ENCODE measurements at places on chromosomes 16 and 17. TPM values are rescaled to one million over a fixed set of nuclear protein-coding genes. Genes with fewer than 3 reads are reported as not detected.

DNA sequence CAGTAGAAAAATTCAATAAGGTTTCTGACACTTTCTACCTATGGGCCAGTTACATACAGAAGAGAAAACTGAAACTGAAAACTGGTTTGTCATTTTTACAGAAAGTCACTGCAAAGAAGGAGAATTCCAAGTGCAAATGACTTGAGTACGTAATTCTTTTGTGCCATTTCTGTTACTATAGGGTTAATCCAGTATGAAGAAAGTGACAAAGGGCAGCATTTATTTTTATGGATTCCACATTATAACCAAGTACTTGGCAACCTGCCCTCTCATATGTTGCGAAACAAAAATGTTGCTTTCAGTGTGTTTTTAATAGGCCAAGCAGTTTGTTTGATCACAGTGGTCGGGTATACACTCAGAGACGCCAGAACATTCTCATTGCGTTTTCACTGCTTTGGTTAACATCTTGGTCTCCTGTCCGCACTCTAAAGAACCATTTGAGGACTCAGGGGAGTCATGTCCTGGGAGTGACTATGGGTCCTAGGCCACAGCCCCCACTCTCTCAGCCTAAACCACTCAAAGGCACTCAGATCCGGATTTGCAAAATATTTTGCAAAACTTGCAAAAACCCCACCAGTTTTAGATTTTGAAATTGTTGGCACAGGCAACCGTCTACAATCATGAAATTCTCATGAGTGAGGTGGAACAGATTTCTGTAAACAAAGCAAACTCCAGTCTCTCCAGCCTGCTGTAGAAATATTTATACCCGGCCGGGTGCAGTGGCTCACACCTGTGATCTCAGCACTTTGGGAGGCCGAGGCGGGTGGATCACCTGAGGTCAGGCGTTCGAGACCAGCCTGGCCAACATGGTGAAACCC is 15.4 kb upstream of the HELZ start:
- H3K27ac ChIP-seq = no peak overlapping the region
- H3K36me3 ChIP-seq = no peaks in the 10 kb centered on the region
- no peak for DNase-seq
- H3K4me1 ChIP-seq = peaks cover 19% of the 10 kb centered on the region
- no peaks in the 10 kb centered on the region for H3K27me3 ChIP-seq

DNA sequence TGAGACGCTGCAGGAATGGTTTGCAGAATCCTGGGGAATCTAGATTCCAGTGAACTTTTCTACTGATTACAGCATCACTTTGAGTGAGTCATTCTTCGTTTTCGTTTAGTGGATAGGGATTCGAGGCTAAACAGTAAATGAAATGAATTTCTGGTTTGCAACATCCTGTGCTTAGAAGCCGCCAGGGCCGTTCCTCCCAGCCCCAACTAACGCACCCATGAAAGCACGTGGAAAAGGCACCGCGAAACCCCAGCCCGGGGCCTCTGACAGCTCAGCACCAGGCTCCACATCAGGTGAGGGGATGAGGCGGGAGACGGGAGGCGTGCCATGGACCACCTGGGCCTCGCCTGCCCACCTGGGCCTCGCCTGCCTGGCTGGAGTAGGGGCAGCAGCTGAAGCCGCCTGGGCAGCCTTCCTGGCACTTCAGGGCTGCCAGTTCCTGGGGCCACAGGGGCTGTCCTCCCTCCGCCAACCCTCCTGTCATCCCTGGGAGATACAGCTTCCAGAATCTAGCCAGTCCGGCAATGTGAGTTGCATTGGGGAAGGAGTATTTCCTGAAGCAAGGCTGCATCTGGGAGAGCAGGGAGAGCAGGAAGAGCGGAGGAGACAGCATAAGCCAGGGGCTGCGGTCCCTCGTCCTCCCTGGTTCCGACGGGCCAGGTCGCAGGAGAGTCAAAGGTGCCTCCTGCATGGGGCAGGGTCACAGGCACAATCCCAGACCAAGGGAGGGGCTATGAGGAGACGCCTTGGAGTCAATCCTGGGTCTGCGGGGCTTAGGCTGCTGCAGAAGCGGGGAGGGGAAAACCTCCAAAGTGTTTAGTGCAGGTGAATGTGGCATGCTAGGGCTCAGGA is 78.4 kb downstream of the RPH3AL start:
- no peak overlapping the region for H3K27ac ChIP-seq
- no peaks in the 10 kb centered on the region for H3K36me3 ChIP-seq
- H3K4me3 ChIP-seq = no peak overlapping the region
- no peaks in the 10 kb centered on the region for H3K4me1 ChIP-seq
- H3K27me3 ChIP-seq = no peaks in the 10 kb centered on the region

PRAC2 gene
- total RNA-seq = not detected

- no peak for DNase-seq
- no peak overlapping the region for H3K27ac ChIP-seq
- no peak overlapping the region for H3K4me3 ChIP-seq
These were observed 38.6 kb upstream of the ZCCHC14 start for GRCh38 chr16:87531418-87531817.

ABCC11 gene
- 0.26 TPM for total RNA-seq

- H3K36me3 ChIP-seq = no peaks in the 10 kb centered on the region
- peaks cover 2% of the 10 kb centered on the region for H3K4me1 ChIP-seq
- DNase-seq = no peak
- H3K4me3 ChIP-seq = no peak overlapping the region
These were observed 17.5 kb downstream of the ABHD15 start for GRCh38 chr17:29549177-29549923.

DNA sequence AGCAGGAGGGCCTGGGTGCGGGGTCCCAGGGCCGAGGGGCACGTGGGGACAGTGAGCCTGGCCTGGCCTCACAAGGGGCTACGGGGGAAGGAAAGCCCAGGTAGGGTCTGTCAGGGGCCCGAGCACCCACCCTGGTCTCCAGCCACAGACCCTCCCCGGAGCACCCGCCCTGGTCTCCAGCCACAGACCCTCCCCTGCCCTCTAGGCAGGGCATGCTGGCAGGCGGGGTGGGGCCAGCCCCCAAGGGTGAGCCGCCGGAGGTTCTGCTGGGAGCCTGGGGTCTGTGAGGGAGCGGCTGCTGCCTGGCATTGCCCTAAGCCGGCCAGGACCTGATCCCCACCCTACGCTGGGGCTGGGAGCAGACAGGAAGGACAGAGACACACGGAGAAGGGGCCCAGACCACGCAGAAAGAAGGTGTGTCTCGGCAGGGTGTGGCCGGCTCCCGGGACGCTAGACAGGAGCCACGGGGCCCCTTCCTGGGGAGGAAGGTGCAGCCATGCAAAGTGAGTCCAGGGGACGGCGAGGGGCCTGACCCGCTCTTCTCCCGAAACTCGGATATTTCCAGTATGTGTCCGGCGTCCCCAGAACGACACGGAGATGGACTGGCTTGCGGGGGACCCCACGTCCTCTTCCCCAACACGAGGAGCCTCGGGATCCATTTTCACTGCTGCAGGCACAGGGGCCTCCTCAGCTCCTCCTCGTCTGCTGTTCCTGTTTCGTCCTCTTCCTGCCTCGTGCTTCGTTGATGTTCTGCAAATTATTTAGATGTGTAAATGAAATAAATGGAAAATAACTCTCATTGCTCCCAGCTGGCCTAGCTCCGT is 15.5 kb downstream of the UTS2R start:
- H3K27ac ChIP-seq = peak overlapping the region; percentile 13
- H3K27me3 ChIP-seq = peaks cover 4% of the 10 kb centered on the region
- no peak overlapping the region for H3K4me3 ChIP-seq
- no peaks in the 10 kb centered on the region for H3K36me3 ChIP-seq
- H3K4me1 ChIP-seq = peaks cover 9% of the 10 kb centered on the region

GRCh38 chr16:2715519-2715918 is 4.5 kb downstream of the PRSS27 start:
- peak; percentile 88 for DNase-seq
- no peaks in the 10 kb centered on the region for H3K27me3 ChIP-seq
- peaks cover 16% of the 10 kb centered on the region for H3K4me1 ChIP-seq
- peak overlapping the region; percentile 54 for H3K4me3 ChIP-seq

KRT36 gene
- not detected for total RNA-seq

DNA sequence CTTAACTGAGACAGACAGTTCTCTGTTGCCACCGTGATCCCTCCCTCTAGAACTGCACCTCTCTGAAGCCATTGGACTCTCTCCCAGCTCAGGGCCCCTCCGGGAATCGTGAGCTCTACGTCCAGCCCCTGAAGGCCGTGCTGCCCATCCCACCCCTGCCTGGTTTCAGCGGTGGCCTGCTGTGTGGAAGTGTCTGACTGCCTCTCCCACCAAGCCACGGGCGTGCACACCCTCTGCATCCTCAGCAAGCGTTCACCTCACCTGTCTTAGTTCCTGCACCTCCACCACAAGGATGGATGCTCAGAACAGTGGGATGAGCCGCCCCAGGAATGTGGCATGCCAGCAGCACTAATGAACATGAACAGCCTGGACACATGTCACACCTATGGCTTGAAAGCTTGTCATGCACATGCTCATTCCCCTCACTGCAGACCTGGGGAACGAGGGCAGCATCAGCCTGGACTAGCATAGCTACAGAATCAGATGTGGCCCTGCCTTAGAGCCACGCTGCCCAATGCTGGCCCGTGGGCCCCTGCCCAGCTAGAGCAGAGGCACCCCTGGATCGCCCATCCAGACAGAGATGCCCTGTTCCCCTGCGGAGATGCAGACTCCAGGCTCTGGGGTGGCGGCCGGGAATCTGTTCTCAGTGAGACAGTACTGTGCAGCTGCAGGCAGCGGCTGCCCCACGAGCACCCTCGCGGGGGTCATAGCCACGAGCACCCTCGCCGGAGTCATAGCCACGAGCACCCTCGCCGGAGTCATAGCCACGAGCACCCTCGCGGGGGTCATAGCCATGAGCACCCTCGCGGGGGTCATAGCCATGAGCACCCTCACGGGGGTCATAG is 73.7 kb upstream of the CHMP6 start:
- DNase-seq = no peak
- H3K36me3 ChIP-seq = peaks cover 4% of the 10 kb centered on the region
- H3K4me3 ChIP-seq = no peak overlapping the region
- no peaks in the 10 kb centered on the region for H3K4me1 ChIP-seq

- H3K4me3 ChIP-seq = no peak overlapping the region
- DNase-seq = no peak
- H3K27me3 ChIP-seq = peaks cover 13% of the 10 kb centered on the region
- no peak overlapping the region for H3K27ac ChIP-seq
These were observed 492.0 kb upstream of the ERCC4 start for GRCh38 chr16:13427943-13428342.

DNA sequence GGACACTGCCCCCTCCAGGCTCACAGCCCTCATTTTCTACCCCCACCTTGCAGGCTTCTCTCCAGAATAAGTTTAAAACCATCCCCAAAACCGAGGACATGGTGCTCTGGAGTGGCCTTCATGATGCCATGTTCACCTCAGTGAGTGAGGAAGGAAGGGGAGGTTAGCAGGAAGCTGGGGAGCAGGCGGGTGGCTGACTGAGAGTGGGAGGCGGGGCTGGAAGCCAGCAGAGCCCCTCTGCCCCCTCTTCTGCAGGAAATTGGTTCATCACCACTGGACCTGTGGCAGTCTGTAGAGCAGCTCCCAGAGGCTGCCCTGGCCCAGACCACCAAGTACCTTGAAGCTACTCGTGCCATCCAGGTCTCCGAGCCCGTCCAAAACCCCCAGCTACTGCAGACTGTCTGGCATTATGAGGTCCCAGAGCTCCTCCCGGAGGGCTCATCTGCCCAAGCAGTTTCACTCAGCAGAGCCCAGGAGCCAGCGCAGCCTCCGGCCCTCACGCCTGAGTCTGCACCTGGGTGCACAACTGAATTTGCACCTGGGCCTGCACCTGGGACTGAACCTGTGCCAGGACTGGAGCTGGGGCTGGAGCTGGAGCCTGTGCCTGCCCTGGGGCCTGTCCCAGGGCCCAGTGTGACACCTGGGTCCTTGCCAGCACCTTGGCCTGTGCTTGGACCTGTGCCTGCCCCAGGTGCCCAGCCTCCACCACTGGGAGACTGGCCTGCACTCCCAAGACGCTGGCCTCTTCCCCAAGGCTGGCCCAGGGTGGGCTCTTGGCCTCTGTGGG is 19.0 kb downstream of the C16orf96 start:
- H3K36me3 ChIP-seq = no peaks in the 10 kb centered on the region
- peaks cover 4% of the 10 kb centered on the region for H3K4me1 ChIP-seq
- H3K27ac ChIP-seq = no peak overlapping the region
- H3K27me3 ChIP-seq = no peaks in the 10 kb centered on the region
- no peak overlapping the region for H3K4me3 ChIP-seq
- peak; percentile 6 for DNase-seq

DNA sequence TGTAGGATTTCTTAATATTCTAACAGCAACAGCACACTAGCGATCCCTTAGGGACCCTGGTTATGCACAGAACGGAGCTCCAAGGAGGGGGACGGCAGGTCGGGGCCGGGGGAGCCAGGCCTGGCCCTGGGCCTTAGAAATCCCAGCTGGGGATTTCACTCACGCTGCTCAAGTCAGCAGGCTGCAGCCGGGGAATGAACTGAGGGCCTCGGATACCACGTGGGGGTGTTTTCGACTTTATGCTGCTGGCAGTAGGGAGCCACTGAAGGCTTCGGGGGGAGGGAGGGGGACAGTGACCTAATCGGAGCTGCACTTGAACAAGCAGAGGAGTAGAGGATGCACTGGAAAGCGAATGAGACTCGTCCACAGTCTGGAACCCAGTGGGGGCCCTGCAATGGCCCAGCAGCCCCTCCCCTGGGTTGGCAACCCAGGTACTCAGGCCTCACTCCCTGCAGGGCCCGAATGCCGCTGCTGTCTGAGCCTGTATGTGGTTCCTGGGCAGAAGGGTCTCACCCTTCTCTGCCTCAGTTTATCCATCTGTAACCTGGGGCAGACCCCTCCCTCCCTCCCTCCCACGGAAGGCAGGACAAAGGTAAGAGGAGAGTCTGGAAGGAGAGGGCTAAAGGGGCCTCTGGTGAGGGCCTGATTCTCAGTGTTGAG is 53.7 kb downstream of the RPH3AL start:
- H3K27ac ChIP-seq = no peak overlapping the region
- no peaks in the 10 kb centered on the region for H3K36me3 ChIP-seq
- no peak overlapping the region for H3K4me3 ChIP-seq
- no peaks in the 10 kb centered on the region for H3K27me3 ChIP-seq
- no peak for DNase-seq

- peaks cover 22% of the 10 kb centered on the region for H3K27me3 ChIP-seq
- no peak for DNase-seq
- H3K4me1 ChIP-seq = no peaks in the 10 kb centered on the region
- H3K27ac ChIP-seq = no peak overlapping the region
- no peaks in the 10 kb centered on the region for H3K36me3 ChIP-seq
- H3K4me3 ChIP-seq = no peak overlapping the region
These were observed 20.1 kb upstream of the MLYCD start for GRCh38 chr16:83878838-83879237.

GRCh38 chr16:77191259-77191969 is 424 bp downstream of the MON1B start:
- peak overlapping the region; percentile 99 for H3K27ac ChIP-seq
- H3K27me3 ChIP-seq = peaks cover 3% of the 10 kb centered on the region
- peaks cover 43% of the 10 kb centered on the region for H3K4me1 ChIP-seq
- DNase-seq = no peak

KIF2B gene
- not detected for total RNA-seq

- no peak overlapping the region for H3K4me3 ChIP-seq
- no peak for DNase-seq
- no peak overlapping the region for H3K27ac ChIP-seq
- no peaks in the 10 kb centered on the region for H3K4me1 ChIP-seq
- H3K27me3 ChIP-seq = peaks cover 8% of the 10 kb centered on the region
These were observed 249.5 kb downstream of the CA10 start for GRCh38 chr17:51908841-51909537.

NAGS gene
- total RNA-seq = 0.96 TPM

ADAP2 gene
- 3.0 TPM for total RNA-seq
